ENCODE measurements at places on chromosomes 1 and 21.
A peak's percentile ranks its signal among the peaks of the same experiment; 100 is the strongest.

DNA sequence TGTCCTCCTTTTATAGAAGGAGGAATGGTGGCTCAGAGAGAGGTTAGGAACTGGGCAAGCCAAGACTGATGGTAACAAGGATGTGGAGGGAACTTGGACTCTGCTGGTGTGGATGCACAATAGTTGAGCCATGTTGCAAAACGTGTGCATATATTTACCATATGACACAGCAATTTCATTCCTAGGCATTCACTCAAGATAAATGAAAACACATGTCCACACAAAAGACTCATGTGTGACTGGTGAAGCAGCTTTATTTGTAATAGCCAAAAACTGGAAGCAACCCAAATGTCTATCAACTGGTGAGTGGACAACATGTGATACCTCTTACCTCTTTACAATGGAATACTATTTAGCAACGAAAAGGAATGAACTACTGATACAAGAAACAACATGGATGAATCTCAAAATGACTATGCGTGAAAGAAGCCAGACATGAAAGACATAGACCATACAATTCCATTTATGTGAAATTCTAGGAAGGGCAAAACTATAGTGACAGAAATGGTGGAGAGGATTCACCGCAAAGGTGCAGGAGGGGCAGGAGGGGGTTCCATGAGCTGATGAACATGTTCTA lies 36.2 kb downstream of the CAMK2N1 start:
- no peak for DNase-seq

DNA sequence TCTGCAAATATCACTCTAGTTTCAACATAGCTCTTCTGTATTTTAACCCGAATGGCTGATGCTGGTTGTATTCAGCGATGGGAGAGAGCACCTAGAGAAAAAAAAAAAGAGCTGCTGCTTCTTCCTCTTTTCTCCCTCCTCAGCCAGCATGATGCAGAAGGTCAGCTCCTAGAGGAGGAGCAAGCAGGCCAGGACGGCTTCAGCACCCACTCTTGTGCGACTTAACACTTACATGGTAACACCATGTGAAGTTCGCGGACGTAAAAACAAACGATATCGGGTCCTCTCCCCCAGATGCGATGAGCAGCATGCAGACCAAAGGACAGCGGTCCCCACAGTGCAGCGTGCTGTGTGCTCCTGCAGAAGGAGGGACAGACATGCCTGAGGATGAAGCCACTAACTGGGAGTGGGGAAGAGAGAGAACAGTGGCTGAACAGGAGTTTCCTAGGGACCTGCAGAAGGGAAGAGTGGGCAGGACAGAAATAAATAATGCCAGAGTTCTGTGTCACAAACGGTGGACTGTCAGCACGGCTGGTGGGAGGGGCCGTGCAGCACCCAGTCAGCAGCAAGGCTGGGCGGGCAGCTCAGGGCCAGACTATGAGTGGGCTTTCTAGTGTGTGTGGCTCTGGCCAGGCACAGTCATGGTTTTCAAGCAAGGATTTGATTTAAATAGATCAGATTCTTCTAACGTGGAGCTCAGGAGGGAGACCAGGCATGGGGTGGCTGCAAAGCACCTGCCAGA lies 11.4 kb upstream of the B3GALT5 start:
- no peak for DNase-seq

GRCh38 chr1:154784416-154784815 lies 85.7 kb downstream of the KCNN3 start:
- no peak for DNase-seq

DNA sequence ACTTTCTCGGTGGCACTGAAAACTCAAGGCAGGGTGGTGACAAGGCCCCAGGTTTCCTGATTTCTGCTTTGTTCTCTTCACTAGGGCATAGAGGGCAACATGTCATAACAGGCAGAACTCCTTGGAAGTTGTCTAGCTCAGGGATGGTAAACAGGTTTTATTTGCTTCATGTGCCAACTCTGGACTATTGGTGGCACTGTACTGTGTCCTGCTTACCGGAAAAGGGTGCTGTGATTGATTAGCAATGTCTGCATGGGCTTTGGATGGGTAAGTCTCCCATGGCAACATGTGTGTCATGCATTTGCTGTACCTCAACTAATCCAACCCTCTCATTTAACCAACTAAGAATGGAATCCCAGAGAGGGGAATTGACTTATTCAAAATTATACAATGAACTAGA lies 70.7 kb upstream of the USP24 start:
- no peak for DNase-seq

- no peak for DNase-seq
Measured at GRCh38 chr1:31579374-31579773, 3.1 kb downstream of the TINAGL1 start.

- DNase-seq: no peak
Measured at GRCh38 chr1:184596950-184597645, 157.6 kb downstream of the EDEM3 start.

- DNase-seq: no peak
Measured at GRCh38 chr21:17813353-17813752, 5.8 kb downstream of the C21orf91 start.

DNA sequence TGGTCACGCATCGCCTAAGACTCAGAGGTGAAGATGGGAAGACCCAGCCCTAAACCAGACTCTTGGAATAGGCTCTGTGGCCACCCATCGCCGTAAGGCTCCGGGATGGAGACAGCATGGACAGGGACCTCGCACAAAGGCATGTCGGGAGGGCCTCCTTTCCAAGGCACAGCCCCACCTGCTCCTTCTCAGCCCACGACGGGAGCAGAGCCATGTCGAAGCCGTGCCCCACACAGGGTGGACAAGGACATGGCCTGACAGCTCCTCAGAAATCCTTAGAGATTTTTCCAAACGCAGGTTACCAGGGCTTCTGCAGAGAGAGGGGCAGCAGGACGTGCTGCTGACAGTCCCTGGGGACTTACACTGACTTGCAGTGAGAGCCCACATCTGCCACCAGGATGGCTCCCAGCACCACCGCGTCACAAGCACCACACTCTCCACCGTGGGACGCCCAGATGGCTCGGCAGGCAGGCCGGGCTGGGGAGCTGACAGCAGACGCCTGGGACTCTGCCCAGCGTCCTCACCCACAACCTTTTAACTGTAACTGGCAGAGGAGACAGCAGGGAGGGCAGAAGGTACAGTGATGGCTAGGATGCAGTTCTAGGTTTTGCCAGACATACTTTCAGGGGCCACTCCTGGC lies 12.0 kb downstream of the SSU72 start:
- DNase-seq: no peak

DNA sequence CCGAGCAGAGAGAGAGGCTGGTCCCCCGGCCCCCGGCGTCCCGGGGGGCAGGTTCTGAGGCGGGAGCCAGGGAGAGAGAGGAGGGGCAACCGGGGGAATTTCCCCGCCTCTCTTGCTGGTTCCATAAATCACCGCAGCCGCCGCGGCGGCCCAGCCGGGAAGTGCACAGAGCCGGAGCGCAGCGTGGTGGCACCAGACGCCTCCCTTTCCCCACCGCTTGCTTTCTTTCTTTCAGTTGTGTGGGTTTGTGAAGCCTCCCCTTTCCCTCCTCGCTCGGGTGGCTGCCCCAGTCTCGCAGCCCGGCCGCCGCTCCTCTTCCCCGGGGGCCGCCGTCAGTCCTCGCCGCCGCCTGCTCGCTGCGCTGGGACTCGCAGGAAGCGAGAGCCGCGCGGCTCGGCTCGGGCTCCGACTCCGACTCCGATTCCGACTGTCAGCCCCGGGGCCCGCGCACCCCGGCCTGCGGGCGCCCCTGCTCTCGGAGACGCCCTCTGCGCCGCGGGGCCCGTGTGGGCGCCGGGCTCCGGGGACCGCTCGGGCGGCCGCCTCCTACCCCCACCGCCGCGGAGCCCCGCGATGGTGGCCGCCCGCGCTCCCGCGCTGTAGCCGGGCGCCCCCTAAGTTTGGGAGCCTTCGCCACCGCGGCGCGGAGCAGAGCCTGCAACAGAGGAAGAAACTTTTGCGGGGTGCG lies at the start of gene CACHD1:
CACHD1 (plus strand) TSS at position 153 of the 688 bp plus-strand sequence. CDS start 616 bp downstream, outside the sequence.
- DNase-seq: peak; percentile 66

GRCh38 chr1:223456747-223457146 lies 63.5 kb downstream of the CCDC185 start:
- DNase-seq: no peak

- peak; percentile 11 for DNase-seq
Measured at GRCh38 chr1:67723620-67724019, 38.6 kb downstream of the GADD45A start.

GRCh38 chr1:116492358-116492811 lies 78.4 kb downstream of the CD58 start:
- DNase-seq: no peak

DNA sequence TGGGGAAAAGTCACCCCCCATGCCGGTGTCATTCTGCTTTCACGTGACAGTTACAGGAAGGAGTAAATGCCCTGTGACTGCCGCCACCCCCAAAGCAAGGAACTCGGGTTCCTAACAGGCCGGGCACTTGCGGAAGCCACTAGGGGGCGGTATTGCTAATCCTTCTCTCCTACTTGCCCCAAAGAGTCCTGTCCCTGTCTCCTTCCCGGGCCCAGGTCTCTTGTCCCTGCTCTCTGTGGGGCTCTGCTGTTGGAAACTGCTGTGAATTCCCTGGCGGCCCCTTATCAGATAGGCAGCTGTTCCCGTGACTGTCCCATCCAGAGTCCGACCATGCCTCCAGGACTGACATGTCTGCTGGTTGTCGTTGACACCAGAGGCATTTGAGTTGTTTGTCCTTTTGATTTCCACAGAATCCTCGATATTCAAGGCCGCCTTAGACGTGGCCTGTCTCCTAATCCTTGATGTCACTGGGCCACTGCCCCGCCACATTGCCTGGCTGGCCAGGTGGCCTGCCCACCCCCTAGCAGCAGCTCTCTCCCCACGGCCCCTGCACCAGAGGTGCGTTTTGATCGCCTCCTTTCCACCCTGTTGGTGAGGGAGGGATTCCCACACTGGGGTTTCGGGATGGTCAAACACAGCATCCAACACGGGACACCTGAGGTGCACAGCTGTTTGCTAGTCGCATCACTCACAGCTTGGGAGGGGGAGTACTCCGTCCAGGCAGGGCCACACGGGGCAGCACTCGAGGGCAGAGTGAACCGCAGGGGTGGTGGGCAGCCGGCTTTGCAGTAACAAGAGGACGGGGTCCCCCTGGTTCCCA lies 37.3 kb downstream of the CHAF1B start:
- DNase-seq: peak; percentile 30

- no peak for DNase-seq
Measured at GRCh38 chr1:208691012-208691411, 446.8 kb upstream of the PLXNA2 start.

DNA sequence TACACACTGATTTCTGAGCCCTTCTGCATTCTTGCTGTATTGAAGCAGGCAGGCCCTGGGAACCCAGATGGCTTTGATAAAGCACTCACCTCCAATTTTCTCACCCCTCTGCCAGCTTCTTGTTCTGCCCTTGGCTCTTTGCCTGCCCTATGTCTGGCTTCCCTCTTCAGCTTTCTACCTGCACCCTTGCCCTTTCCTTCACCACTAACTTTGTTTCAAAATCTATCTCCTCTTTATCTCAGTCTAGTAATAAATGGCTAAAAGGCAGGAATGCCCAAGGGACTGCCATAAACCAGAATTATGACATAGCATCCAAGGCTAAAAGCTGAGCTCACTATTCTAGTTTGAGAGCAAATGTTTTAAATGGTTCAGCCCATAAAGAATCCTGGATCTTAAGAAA lies 178.7 kb downstream of the TNR start:
- no peak for DNase-seq

DNA sequence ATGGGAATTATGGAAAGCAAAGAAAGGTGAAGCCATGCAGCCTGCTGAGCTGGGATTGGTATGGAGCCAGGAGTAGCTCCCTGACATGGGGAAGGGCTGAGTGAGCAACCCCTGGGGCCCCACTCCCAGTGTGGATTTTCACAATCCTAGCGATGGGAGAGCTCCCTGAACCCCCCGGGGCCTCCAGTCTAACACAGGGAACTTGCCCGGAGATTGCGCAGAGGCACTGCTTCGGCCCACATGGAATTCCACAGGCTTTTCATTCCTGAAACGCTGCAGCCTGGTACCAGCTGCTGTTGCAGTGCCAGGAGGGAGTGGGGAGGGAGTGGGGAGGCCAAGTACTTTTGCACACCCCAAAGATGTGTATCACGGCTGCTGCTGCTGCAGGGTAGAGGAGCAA lies 110.4 kb upstream of the C21orf91 start:
- DNase-seq: no peak
